ENCODE measurements at places on chromosomes 5 and 9.

- DNase-seq: no peak
Measured at GRCh38 chr5:133957080-133957479, 11.3 kb downstream of the C5orf15 start.

DNA sequence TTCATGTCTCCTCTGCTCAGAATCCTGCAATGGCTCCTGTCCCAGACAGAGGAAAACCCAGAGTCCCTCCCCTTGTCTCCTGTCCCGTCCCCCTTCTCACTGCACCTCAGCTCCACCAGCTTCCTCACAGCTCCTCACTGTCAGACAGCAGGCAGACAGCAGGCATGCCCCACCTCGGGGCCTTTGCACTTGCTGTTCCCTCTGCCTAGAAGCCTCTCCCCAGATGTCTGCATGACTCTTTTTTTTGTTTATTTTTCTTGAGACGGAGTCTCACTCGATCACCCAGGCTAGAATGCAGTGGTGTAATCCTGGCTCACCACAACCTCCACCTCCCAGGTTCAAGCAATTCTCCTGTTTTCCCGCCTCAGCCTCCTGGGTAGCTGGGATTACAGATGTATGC is 8.8 kb upstream of the SLC6A7 start:
- DNase-seq: no peak

DNA sequence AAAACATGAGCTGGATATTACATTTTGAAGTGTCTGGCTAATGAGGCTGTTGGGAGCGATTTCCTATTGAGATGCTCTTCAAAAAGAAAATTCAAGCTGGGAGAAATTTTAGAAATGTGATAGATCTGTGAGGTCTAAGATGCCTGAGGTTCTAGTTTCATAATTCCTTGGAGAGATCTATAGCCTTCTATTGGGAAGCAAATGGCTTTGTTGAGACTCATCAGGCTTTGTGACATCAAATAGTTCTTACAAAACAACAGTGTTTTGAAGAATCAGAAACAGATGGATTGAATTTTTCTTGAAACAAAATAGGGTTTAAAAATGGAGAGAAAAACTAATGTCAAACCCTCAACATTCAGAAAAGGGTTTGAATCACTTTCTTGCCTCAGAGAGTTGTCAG is 292.9 kb downstream of the NNT start:
- DNase-seq: no peak

DNA sequence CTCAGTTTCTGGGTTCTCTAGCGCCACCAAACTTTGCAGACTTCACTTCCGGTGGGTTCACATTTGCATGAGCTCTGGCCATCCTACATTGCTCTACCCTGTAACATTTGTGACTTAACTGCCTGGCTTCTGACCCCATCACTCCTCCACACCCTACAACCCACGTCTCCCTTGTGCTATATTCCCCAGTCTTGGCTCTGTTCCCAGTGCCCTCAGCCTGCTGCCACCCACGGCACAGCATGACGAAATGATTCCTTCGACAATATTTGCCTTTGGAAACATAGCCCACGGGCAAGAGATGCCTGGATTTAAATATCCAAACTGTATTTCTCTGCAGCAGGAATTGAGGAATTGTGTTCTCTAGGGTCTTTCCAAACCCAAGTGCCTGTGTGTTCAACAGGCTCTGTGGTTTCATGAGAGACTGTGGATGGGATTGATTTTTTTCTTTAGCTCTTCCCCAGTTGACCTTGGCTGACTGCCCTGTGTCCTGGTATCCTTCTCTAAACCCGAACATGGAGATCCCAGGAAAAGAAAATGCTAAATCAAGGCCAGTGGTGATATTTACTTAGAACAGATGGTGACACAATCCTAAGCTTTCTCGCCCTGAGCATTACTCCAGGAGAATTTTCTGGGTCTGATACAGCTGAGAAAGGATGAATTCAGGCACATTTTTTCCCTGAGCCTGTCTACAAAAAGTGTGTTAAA is 44.4 kb upstream of the GRIA1 start:
- no peak for DNase-seq

DNA sequence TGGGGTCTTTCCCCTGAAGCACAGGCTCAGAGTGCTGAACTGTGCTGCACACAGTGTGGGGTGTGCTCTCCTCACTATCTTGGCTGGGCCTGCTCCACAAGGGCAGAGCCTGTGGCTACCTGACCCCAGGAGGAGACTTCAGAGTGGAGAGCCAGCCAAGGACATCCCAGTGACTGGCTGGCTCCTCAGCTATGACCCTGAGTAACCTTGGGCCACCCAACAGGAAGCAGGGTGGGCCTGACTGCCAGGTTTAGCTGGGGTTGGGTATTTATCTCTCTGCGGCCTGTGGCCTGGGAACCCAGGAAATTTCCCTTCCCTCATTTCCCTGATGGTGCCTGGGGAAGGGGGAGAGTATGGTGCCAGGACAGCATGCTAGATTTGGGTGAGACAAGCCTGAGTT is 2.1 kb upstream of the EEIG1 start:
- no peak for DNase-seq

DNA sequence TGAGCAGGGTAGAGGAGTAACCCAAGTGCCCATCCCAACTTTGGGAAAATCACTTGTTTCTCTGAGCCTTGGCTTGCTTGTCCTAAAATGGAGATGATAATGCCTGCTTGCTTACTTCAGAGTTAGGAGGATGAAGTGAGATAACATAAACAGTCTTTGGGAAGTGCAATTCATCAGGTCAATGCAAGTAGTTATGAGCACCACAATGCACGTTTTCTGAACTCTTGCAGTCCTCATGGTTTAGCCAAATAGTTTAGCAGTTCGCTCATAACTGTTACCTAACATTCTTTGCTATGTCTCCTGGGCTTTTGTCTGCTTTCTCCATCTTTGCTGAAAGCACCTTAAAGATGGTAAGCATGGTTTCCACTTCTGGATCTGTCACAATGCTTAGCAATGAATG is 270.0 kb downstream of the ADAMTSL1 start:
- DNase-seq: no peak

- no peak for DNase-seq
Measured at GRCh38 chr5:91176288-91177016, 206.7 kb downstream of the ARRDC3 start.

Measured in activated CD4-positive, alpha-beta T cell treated with anti-CD3 and anti-CD28 coated beads, Interleukin-2, amount 50 U/mL, for 24 hours (primary cell).